ENCODE measurements at places on chromosomes 3 and 15. TPM values are rescaled to one million over a fixed set of nuclear protein-coding genes. Genes with fewer than 3 reads are reported as not detected.

The EHHADH gene
- total RNA-seq: 73.7 TPM

The SCG5 gene
- total RNA-seq: 10.2 TPM

- H3K27me3 ChIP-seq: no peaks in the 10 kb centered on the region
- peaks cover 8% of the 10 kb centered on the region for H3K4me1 ChIP-seq
- H3K27ac ChIP-seq: no peak overlapping the region
- no peak for DNase-seq
- no peaks in the 10 kb centered on the region for H3K36me3 ChIP-seq
- H3K4me3 ChIP-seq: no peak overlapping the region
Measured at GRCh38 chr3:124168271-124168670, 176.3 kb upstream of the ROPN1 start.

The SLC24A5 gene
- not detected for total RNA-seq

The GOLGA8J gene
- not detected for total RNA-seq

DNA sequence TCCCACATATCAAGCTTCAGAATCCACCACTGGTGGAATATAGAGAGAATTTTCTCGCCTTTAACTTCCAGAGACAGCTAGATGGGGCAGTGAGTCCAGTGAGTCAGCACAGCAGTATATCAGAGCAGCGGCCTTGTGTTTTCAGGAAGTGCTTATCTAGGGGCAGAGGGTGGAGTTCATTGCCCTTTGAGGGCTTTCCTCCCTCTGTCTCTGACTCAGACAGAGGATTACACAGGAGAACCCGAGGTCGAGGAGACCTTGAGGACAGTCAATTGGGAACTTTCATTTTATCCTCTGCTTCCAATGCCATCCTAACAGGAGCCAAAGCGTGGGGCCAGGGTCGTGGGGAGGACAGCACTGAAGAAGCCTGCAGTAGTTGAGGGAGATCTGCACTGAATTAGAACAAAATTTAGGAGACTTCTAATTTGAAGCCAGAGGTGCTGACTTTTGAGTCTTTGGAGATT is 109.6 kb upstream of the UMPS start:
- H3K4me3 ChIP-seq: no peak overlapping the region
- no peak overlapping the region for H3K27ac ChIP-seq
- H3K36me3 ChIP-seq: no peaks in the 10 kb centered on the region
- DNase-seq: peak; percentile 74
- H3K4me1 ChIP-seq: peaks cover 4% of the 10 kb centered on the region

- no peak for DNase-seq
- H3K4me3 ChIP-seq: no peak overlapping the region
- no peaks in the 10 kb centered on the region for H3K4me1 ChIP-seq
Measured at GRCh38 chr15:37586976-37587375, 347.5 kb upstream of the TMCO5A start.

DNA sequence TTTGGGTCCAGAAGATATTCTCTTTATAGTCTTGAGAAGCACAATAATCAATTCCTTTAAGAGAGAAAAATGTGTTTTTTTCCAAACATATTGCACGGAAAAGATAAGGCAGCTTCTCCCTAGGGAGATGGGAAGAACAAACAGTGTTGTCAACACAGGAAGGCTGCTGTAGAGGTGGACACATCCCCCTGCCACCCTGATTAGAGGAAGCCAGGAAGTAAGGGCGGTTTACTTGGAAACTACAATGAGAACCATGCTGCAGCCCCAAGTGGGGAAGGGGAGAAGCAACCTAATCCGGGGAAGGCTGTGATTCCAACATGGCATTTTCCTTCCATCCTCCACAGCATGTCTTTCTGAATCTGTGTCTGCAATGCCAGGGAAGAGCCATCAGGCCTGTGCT is 256.9 kb upstream of the TGFBR2 start:
- no peak overlapping the region for H3K4me3 ChIP-seq
- no peak overlapping the region for H3K27ac ChIP-seq
- H3K4me1 ChIP-seq: peaks cover 7% of the 10 kb centered on the region
- no peak for DNase-seq
- H3K36me3 ChIP-seq: no peaks in the 10 kb centered on the region

DNA sequence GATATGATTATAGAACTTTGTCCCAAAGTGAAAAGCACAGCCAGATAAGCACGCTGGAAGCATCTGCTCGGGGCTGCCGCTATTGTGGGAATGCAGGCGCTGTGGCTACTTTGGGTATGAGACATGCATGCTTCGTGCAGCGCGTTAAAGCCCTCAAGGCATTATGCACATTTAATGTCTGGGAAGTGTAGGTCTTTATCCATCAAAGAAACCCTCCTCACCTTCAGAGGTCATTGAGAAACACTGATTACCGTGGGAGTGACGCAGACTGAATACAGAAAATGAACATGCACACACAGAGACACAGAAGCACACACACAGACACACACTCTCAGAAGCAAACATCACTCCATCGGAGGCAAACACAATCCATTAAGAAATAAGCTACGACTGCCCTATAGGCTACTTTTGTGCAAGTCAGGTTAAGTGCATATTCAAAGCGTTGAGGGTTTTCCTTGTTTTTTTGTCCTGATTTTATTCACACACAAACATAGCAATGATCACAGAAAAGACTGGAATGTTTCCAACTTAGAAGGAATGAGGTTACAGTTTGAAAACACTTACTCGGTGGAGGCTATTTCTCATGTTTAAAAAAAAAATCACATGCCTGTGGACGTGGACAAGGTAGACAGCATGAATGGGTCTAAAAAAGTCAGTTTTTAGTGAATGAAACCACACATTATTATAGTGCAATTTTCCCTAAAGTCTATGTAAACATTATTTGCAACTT is 68.5 kb downstream of the PLCH1 start:
- H3K4me3 ChIP-seq: no peak overlapping the region
- no peaks in the 10 kb centered on the region for H3K36me3 ChIP-seq
- DNase-seq: no peak
- no peaks in the 10 kb centered on the region for H3K4me1 ChIP-seq

The MYLK gene
- total RNA-seq: 6.6 TPM

The KNG1 gene
- total RNA-seq: not detected

DNA sequence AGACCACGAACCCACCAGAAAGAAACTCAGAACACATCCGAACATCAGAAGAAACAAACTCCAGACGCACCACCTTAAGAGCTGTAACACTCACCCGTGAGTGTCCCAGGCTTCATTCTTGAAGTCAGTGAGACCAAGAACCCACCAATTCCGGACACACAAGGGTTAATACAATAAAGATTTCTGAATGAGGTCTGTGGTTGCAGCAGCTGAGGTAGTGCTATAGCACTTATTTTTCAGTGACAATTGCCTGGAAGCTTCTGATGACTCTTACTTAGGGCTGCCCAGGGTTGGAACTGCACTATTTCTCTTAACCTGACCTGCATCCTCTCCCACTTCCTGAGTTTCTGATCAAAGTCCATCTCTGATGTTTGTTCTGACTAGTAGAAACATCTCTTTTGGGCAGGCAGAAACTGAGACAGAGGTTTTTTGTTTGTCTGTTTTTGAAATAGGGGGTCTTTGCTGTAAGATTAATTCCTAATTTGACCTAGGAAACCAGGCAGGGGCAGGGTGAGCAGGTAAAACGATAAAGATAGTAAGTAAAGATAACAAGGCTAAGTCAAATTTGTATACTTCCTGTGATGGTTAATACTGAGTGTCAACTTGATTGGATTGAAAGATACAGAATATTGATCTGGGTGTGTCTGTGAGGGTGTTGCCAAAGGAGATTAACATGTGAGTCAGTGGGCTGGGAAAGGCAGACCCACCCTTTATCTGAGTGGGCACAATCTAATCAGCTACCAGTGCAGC is 169.1 kb downstream of the GAP43 start:
- H3K4me1 ChIP-seq: peaks cover 6% of the 10 kb centered on the region
- H3K27me3 ChIP-seq: no peaks in the 10 kb centered on the region
- no peak for DNase-seq
- H3K4me3 ChIP-seq: no peak overlapping the region
- no peaks in the 10 kb centered on the region for H3K36me3 ChIP-seq

The RPSA gene
- total RNA-seq: 1,584 TPM

DNA sequence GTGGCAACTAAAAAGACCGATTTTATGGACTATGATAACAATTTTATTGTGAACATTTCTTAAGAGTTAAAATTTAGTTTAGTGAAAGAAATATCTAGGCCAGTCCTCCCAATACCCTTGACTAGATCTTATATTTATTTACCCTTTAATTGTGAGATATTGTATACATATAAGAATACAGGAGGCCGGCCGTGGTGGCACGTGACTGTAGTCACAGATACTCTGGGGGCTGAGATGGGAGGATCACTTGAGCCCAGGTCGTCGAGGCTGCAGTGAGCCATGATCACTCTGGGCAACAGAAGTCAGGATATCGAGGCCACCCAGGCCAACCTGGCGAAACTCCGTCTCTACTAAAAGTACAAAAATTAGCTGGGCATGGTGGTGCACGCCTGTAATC is 756 bp upstream of the RMDN3 start:
- peaks cover 22% of the 10 kb centered on the region for H3K36me3 ChIP-seq
- H3K27me3 ChIP-seq: no peaks in the 10 kb centered on the region
- no peaks in the 10 kb centered on the region for H3K4me1 ChIP-seq
- H3K4me3 ChIP-seq: peak overlapping the region; percentile 86
- no peak for DNase-seq

DNA sequence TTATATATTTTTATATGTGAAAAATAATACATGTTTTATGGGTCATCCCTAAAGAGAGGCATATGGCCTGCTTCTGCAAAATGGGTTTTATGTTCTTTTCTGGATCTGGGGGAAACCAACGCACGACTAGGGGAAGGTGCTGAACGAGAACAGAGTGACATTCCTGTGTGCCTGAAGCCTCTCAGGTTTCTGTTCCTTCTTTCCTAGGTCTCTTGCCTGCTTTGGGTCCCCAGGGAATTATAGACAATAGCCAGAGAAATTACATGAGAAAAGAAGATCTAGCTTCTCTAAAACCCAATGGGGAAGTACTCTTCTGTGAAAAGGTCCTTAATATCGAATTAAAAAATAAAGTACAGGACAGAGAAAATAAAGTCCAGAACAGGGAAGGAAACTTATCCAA is 66.5 kb downstream of the IGSF11 start:
- DNase-seq: no peak
- H3K36me3 ChIP-seq: no peaks in the 10 kb centered on the region
- H3K4me1 ChIP-seq: no peaks in the 10 kb centered on the region
- peaks cover 29% of the 10 kb centered on the region for H3K27me3 ChIP-seq
- H3K27ac ChIP-seq: no peak overlapping the region
- no peak overlapping the region for H3K4me3 ChIP-seq

The CPA3 gene
- not detected for total RNA-seq

The MOBP gene
- 7.1 TPM for total RNA-seq

The C15orf40 gene
- 19.8 TPM for total RNA-seq

The STRIT1 gene
- total RNA-seq: not detected

GRCh38 chr3:148455098-148455497 is 242.6 kb upstream of the AGTR1 start:
- DNase-seq: no peak
- H3K4me1 ChIP-seq: no peaks in the 10 kb centered on the region
- H3K36me3 ChIP-seq: no peaks in the 10 kb centered on the region
- H3K4me3 ChIP-seq: no peak overlapping the region
- H3K27me3 ChIP-seq: no peaks in the 10 kb centered on the region

The GPR156 gene
- total RNA-seq: 1.2 TPM

- H3K27ac ChIP-seq: no peak overlapping the region
- H3K4me3 ChIP-seq: no peak overlapping the region
- H3K27me3 ChIP-seq: no peaks in the 10 kb centered on the region
- H3K36me3 ChIP-seq: no peaks in the 10 kb centered on the region
- DNase-seq: no peak
- H3K4me1 ChIP-seq: peaks cover 2% of the 10 kb centered on the region
Measured at GRCh38 chr3:72906154-72906553, 18.3 kb downstream of the GXYLT2 start.

DNA sequence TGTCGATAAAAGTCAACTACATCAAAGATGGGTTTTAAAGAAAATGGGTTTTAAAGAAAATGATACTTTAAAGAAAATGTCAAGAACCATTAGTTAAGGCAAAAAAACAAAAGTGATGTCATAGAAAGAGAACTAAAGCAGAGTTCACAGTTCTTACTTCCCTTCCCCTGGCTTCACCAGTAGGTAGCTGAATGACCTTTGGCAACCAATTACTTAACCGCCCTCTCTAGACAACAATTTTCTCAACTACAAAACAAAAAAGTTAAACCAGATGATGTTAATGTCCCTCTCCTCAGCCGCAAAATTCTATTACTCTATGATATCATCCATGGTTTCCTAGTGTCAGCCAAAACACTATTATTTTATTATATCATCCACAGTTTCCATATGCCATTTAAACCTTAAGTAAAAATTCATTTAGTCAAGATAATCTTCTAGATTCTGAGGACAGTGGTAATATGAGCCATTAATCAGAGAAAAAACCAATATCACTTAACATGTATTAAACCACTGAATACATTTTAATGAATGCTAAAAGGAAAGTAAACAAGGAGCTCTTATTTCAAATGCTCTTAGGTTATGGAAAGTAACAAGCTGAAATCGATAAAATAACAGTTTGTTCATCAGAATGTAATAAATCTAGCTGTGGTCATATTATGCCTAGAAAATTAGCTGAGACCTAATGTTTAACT is 13.1 kb downstream of the RYK start:
- no peak for DNase-seq
- H3K4me3 ChIP-seq: no peak overlapping the region
- H3K4me1 ChIP-seq: peaks cover under 1% of the 10 kb centered on the region
- no peaks in the 10 kb centered on the region for H3K27me3 ChIP-seq

DNA sequence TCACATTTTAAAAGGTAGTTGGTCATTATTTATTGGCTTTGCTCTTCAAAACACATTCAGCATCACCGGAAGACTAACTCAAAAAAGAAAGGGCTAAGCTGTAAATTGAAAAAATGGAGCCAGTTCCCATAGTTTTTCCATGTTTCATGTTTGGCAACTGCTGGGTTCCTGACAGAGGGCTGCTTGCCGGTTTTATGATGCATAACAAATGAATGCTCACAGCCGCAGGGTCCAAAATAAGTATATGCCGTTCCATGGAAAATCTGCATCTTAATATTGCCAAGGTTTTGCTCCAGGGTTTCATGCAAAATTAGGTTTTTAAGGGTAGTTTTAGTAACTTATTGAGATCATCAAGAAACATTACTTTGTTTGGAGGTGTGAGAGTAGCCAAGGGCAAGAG is 15.8 kb downstream of the SLC12A1 start:
- no peaks in the 10 kb centered on the region for H3K36me3 ChIP-seq
- H3K4me3 ChIP-seq: no peak overlapping the region
- H3K27me3 ChIP-seq: peaks cover 70% of the 10 kb centered on the region
- no peak overlapping the region for H3K27ac ChIP-seq
- no peak for DNase-seq

GRCh38 chr3:25910997-25911396 is 121.1 kb downstream of the OXSM start:
- no peaks in the 10 kb centered on the region for H3K4me1 ChIP-seq
- H3K4me3 ChIP-seq: no peak overlapping the region
- H3K36me3 ChIP-seq: no peaks in the 10 kb centered on the region
- DNase-seq: peak; percentile 79
- no peaks in the 10 kb centered on the region for H3K27me3 ChIP-seq

DNA sequence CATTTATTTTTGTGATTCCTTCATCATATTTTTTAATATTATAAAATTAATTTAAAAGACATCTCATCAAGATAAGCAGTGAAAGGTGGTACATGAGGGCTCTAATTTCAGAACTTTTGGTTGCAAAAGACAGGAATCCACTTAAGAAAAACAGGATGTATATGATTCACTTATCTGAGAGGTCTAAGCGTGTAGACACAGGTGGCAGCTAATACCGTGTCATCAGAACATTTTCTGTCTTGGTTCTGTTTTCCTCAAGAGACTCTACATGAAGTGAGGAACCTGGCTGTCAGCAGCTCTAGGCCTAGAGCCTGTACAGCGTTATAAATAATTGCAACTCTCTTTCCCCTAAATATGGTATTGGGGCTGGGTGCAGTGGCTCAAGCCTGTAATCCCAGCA is 433.7 kb upstream of the NAALADL2 start:
- H3K36me3 ChIP-seq: no peaks in the 10 kb centered on the region
- no peak for DNase-seq
- no peak overlapping the region for H3K27ac ChIP-seq
- peaks cover 2% of the 10 kb centered on the region for H3K4me1 ChIP-seq
